ENCODE measurements at places on chromosomes 13 and 19. TPM values are rescaled to one million over a fixed set of nuclear protein-coding genes. Genes with fewer than 3 reads are reported as not detected.

The CTXN1 gene
- 0.52 TPM for total RNA-seq

DNA sequence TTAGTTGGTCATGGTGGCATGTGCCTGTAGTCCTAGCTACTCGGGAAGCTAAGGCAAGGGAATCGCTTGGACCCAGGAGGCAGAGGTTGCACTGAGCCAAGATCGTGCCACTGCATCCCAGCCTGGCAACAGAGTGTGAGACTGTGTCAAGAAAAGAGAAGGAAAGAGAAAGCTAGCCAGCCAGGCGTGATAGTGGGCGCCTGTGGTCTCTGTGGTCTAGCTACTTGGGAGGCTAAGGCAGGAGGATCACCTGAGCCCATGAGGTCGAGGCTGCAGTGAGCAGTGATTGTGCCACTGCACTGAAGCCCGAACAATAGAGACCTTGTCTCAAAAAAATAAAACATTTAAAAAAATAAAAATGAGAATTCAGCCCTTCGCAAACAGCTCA is 33.3 kb downstream of the TIMM13 start:
- DNase-seq = peak; percentile 33

DNA sequence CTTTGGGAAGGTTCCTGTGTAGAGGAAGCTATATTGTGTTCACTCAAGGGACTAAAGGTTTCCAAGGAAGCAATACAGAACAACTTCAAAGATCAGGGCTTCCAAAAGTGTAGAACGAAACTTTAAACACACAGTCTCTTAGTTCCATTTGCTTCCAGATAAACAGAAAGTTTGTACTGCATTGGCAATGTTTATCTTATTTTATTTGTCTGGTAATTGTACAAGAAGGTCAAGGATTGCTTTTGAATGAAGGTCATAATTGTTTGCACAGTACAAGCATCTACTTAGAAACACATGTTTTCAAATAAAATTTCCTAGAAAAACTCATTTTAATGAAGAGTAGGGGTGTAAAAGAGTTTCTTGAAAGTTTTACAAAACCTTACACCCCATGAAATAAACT is 712.7 kb upstream of the SGCG start:
- no peak for DNase-seq

DNA sequence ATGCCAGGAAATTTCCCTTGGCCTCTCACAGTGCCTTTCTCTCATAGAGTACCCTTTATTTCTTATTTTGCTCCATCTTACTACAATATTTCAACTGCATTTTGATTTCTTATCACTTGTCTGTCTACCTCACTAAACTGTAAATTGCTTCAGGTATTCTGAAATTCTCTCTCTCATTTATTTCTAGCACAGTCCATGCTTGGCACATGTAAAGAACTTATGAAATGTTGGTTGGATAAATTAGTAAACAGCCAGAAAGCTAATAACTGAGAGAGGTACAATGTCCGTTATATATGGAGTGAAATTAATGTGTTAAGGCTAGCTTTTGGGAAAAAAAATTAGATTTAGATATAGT is 138.3 kb upstream of the RFC3 start:
- DNase-seq = no peak

DNA sequence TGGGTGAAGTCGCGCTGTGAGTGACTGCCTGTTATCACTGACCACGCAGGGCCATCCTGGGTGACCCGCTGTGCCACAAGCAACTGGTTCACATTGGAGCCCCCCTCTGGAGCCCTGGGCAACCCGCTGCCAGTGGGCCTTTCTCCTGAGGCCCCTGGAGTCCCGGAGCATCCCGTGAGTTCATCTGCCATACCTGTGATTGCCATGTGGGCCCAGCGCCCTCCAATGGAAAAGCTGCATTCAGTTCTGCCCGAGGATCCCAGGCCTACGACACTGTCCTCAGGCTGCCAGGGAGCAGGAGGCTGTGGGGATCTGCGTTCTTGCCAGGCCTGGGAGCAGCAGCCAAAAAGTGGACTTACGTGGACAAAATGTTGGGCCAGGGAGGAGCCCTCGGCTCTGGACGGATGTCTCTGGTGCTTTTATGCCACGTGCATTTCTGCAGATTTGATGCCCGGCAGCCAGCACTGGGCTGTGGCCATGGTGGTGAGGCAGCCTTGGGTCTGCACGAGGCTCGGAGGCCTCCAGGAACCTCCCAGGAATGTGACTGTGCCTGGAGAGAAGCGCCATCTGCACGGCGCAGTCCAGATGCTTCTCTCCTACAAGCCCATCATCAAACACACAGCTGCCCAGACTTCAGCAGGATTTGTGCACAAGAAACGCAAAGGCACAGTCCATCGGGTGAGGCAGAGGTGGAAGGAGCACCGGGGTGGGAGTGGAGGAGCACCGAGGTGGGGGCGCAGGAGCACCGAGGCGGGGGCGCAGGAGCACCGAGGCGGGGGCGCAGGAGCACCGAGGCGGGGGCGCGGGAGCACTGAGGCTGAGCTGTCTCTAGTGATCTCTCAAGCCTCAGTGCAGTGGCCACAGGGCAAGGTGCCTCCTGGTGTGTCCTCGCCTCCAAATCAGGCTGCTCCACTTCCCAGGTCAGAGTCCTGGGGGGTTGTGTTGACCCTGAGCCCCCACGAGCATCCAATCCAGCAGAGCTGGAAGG is 44.0 kb downstream of the C13orf46 start:
- DNase-seq = no peak

The SYNGR4 gene
- 0.31 TPM for total RNA-seq

- no peak for DNase-seq
These were observed 126.4 kb downstream of the TNFRSF19 start for GRCh38 chr13:23696610-23697009.

- no peak for DNase-seq
These were observed 30.7 kb upstream of the IL17D start for GRCh38 chr13:20672772-20673171.

GRCh38 chr19:51706296-51706695 is 13.2 kb downstream of the SPACA6 start:
- DNase-seq = no peak

The LIM2 gene
- total RNA-seq = not detected

The CERS1 gene
- total RNA-seq = 0.28 TPM

The ZNF709 gene
- total RNA-seq = 1.8 TPM

DNA sequence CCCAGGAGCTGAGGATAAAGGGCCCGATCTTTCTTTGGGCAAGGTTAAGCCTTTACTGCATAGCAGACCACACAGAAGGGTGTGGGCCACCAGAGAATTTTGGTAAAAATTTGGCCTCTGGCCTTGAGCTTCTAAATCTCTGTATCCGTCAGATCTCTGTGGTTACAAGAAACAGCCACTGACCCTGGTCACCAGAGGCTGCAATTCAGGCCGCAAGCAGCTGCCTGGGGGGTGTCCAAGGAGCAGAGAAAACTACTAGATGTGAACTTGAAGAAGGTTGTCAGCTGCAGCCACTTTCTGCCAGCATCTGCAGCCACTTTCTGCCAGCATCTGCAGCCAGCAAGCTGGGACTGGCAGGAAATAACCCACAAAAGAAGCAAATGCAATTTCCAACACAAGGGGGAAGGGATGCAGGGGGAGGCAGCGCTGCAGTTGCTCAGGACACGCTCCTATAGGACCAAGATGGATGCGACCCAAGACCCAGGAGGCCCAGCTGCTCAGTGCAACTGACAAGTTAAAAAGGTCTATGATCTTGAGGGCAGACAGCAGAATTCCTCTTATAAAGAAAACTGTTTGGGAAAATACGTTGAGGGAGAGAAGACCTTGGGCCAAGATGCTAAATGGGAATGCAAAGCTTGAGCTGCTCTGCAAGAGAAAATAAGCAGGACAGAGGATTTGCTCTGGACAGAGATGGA is 8.4 kb upstream of the CEACAM19 start:
- no peak for DNase-seq

The AMH gene
- total RNA-seq = 7.4 TPM

- DNase-seq = no peak
These were observed 348.3 kb upstream of the SLITRK1 start for GRCh38 chr13:84230568-84230967.

DNA sequence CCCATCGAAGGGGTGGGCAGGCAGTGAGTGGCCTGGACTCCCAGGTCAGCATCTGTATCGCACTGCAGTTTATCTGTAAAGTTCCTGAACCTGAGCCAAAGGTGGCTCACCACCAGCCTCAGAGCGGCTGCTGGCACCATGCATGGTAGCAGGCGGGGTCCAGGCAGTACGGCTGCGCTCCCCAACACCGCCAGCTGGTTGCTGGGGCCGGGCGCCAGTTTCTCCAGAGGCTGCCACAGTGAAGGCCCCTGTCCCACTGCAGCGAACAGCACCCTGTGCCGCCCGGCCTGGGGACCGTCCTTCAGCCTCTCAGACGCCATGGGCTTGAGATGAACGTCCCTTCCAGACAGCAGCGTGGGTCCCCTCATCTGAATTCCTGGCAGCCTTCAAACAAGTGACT is 109.8 kb downstream of the KDM4B start:
- no peak for DNase-seq

The PSG11 gene
- total RNA-seq = not detected

- no peak for DNase-seq
These were observed at the start of gene HRC for GRCh38 chr19:49155005-49155819. Gene HRC, minus strand, starts transcription at chr19:49155396. Its CDS starts 159 bp downstream, at chr19:49155237.

GRCh38 chr13:88314496-88314895 is 643.3 kb downstream of the SLITRK5 start:
- no peak for DNase-seq

The CYP4F8 gene
- total RNA-seq = not detected

GRCh38 chr13:111474136-111475002 is 153.9 kb downstream of the TEX29 start:
- DNase-seq = no peak

GRCh38 chr13:104534847-104535246 is 1468.6 kb upstream of the SLC10A2 start:
- no peak for DNase-seq

DNA sequence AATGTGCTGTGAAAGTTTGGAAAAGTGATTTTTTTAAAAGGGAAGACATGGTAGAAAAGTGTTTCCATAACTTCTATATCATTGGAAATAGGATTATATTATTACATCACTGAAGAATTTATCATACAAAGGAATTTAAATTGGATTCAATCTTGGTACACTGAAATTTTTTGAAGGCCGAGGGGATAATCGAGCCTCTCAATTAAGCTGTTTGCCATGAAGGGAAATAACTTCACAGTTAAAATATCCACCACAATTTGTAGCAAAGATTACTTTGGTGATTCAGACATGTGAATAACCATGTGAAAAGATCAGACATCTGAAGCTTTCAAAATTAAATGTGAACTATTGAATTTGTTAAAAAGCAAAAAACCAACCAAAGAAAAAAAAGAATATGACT is 215.3 kb downstream of the KLF5 start:
- DNase-seq = no peak

- no peak for DNase-seq
These were observed 116.6 kb upstream of the MCF2L start for GRCh38 chr13:112852392-112852791.

The FXYD3 gene
- not detected for total RNA-seq

DNA sequence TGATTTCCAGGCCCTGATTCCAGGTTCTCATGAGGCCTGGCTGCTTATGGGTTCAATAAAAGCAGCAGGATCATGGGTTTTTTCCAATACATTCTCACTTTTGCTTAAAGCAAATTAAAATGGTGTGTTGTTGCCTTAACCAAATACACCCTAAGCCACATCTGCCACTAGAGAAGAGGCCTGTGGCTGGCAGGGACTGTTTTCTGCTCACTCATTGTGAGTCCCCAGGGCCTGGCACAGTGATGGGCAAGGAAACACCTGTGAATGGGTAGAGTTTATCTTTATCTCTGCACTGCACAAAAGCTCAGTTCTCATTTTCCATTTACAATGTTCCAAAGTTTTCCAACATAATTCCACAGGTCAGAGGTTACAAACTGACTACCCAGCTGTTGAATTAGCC is 726.0 kb downstream of the UQCRFS1 start:
- no peak for DNase-seq

DNA sequence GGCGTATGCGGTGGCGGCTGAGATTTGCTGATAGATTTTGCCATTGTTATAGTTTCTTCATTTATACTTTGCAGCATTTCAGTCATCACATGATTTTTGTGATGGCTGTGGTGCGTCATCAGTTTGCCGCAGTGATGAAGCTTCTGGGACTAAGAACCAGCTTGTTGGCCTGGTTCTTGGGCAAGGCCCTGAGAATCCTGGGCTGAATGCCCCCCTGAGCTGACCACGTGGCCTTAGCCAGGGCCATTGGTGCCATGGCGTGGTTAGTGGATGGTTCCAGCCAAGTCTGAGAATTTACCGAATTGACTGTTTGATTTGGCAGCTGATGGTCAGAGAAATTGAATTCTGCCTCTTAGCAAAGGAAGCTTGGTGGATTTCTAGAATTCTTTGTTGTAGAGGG is 17.8 kb downstream of the GATAD2A start:
- DNase-seq = no peak

DNA sequence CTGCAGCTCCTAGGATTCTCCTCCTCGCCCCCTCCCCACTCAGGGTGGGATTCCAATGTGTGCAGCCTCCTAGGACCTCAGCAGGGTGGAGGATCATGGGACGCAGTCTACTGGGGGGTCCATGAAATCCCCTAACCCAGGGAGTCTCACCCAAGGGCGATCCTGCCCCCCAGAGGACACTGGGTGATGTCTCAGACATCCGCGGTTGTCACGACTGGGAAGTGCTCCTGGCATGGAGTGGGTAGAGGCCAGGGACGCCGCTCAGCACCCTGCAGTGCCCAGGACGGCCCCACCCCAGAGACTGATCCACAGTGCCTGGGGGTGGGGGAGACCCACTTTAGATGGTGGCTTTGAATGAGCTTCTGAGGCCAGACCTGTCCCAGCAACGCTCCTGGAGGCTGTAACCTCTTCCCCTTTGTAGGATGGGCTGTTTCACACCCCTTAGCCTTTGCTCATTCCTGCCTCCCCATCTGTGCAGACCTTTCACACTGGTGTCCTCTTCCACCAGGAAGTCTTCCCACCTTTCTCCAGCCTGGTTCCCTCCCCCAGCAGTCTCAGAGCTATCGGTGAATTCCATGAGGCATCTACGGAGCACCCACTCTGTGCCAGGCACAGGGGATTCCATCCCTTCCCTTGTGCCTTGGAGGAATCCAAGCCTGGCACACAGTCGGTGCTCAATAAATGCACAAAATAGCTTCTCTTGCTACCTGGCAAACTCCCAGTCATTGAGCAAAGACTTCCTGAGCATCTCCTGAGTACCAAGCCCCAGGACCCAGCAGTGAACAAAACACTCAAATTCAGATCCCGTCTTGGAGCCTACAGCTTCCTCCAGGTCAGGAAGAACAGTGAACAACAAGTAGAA is 10.5 kb downstream of the SMIM24 start:
- DNase-seq = no peak

GRCh38 chr13:74651121-74651520 is 516.9 kb upstream of the KLF12 start:
- DNase-seq = no peak

- no peak for DNase-seq
These were observed 13.7 kb downstream of the FAM124A start for GRCh38 chr13:51235756-51236490.

Data from activated naive CD8-positive, alpha-beta T cell treated with anti-CD3 and anti-CD28 coated beads for 36 hours (primary cell).